Fibroblast of lung (primary cell): ENCODE measurements at places on chromosomes 1 and 21.

DNA sequence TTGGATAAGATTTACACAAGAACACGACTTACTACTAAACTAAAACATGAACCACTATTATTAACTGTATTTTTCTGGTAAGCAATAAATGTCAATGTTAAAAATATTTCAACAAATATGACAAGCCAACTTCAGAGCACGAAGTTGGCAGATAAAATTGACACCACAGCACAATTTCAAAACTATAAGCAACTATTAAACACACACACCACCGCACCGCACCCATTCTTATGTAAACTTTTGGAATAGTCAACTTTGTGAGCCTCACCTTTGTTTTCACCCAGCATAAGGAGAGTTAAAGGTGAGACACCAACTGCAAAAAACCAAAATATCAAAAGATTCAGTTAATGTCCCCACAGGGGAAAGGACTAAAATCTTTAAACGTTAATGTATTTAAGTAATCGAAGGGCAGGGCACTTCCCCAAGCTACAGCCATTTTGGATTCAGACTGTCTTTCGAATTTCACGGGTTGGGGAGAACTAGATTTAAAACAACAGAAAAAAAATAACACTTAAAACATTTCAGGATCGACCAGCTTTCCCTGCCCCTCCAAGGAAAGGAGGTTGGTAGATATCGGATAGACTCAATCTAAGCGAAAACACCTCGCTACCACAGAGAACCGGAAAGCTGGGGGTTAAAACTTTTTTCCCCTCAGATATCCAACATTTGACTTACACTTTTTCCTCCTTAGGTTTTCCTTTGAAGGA lies 872 bp downstream of the GPBP1L1 start:
- peak; percentile 23 for DNase-seq

DNA sequence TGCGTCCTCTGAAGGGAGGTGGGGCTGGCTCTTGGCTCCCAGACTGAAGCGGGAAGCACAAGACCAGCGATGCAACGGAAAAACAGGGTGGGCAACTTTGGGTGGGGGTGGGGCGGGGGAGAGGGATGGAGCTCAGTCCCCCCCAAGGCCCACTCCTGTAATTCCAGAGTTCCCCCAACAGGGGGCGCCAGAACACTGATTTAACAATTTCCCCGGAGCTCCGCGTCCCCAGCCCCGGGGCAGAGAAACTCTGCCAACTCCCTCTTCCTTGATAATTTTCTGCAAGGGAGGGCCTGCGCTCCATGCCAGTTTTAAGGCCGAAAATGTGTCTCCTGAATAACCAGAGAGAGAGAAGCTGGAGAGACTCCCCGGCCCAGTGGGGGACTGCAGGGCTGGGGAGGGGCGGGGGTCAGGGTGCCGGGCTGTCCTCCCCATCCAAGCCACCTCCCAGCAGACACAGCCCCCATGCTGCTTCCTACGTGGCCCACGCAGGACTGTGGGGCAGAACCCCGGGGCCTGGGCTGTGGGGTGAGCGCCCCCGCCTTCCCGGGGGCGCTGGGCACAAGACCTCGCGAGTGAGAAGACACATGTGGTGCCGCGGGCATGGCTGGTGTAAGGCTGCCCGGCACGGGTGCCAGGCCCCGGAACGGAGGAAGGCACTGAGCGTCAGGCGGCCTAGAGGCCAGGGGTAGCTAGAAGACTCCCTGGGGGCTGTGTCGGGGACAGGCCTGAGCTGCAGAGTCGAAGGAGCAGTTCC lies 51.4 kb downstream of the KIF21B start:
- peak; percentile 21 for DNase-seq

GRCh38 chr1:54139711-54140110 lies 13.1 kb downstream of the CDCP2 start:
- no peak for DNase-seq

DNA sequence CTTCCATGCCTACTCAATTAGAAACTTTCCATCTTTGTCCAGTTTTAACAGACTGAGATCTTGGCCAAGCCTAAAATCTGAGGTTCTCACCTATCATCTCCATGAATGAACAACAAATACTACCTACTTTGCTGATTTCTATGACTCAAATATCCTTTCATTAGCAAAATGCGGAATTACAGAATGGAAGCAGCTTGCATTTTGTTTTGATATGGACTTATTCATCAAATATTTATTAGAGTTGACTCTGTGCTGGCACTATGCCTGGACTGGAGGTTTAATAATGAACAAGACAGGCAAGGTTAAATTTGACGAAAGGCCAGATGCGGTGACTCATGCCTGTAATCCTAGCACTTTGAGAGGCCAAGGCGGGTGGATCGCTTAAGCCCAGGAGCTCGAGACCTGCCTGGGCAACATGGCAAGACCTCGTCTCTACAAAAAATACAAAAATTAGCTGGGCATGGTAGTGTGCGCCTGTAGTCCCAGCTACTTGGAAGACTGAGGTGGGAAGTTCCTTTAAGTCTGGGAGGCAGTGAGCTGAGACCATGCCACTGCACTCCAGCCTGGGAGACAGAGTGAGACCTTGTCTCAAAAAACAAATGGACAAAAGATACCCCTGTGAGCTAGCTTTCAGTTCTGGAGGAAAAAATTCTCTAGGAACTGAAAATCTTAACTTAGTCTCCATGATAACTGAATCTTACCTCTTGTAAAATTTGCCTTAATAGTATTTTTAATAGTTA lies 29.4 kb upstream of the SOD1 start:
- peak; percentile 90 for DNase-seq

DNA sequence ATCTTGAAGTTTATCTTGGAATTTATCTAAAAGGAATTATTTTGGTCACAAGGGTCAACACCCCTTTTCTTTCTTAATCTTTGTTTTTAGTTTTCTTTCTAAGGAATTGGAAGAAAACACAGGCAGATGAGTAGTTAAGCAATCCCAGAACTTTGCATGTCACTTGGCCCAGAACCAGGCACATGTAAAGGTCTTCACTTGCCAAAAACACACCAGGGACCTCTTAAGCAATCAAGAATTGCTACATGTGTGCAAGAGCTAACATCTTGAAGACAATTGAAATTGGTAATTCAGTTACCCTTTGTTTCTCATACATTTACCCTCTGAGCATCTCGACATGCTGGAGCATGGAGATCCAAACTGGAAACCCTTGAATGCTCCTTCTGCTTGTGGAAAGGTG lies 114.2 kb downstream of the ZC3H11B start:
- no peak for DNase-seq

DNA sequence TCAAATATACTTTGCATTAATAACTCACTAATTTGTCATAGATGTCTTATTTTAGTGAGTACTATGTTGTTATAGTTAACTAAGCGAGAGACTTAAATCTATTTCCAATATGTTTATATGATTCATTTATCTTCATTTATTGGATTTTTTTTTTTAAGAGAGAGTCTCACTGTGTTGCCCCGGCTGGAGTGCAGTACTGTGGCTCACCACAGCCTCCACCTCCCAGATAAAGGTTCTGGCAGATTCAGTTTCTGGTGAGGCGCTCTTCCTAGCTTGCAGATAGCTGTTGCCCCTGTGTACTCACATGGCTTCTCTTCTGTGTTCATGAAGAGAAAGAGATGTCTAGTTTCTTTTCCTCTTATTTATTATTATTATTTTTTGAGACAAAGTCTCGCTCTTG lies 43.9 kb downstream of the SNRPE start:
- no peak for DNase-seq

DNA sequence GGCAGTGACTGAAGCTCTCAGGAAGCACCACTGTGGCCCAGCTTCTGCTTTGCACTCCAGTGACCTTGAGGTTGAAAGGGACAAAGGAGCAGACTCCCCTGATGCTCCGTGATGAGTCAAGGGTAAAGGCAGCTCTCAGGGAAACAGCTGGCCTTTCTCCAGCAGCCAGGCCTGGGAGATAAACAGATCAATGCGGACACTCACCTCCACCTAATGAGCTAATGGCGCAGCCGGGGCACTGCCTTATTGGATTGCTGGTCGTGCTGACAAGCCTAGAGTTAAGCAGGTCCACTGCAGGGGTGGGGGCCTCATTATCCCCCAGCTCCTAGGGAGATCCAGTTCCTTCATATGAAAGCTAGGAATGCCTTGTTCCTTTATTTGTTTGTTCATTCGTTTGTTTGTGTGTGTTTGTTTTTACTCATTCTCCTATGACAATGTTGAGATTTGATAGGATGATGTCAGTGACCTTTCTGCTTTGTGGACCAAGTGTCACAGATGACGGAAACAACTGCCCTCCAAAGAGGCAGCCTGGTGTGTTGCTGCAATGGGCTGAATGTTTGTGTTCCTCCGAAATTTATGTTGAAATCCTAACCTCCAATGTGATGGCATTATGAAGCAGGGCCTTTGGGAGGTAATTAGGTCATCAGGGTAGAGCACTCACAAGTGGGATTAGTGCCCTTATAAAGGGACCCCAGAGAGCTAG lies 141.4 kb upstream of the BEND5 start:
- DNase-seq: no peak

GRCh38 chr1:119674835-119675289 lies 26.8 kb upstream of the ZNF697 start:
- DNase-seq: peak; percentile 80

GRCh38 chr1:201889090-201889968 lies 631 bp downstream of the SHISA4 start:
- DNase-seq: no peak

DNA sequence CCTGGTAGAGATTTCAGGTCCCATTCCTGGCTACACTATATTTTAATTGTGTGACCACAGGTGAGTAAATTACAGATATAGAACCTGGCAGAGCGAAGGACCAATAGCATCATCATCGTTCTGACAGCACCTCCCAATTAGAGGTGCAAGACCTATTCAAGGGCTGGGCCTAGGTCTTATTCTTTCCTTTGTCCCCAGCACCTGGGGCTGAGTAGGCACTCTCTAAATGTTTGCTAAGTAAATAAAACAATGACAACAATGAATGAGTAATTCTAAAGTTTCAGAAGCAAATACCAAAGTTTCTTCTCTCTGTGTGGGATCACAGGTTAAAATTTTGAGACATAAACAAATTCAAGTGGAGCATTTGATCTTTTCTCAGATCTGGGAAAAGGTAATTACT lies 32.7 kb downstream of the BEND5 start:
- DNase-seq: no peak

DNA sequence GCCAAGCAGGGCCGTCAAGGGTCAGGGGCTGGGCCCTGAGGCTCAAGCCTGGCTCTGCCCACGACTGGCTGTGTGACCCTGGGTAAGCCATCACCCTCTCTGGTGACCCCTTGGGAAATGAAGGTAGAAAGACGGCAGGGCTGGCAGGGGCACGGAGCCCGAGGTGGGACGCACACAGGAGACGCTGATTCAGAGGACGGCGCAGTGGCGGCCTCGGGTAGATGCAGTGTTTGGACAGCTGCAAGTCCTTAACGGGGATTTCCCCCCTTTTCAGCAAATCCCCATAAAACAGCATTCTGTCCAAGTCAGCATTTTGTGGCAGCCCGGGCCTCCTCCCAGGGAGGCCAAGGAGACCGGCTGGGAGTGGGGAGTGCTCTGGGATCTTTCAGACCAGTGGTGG lies 16.7 kb downstream of the COL8A2 start:
- no peak for DNase-seq

DNA sequence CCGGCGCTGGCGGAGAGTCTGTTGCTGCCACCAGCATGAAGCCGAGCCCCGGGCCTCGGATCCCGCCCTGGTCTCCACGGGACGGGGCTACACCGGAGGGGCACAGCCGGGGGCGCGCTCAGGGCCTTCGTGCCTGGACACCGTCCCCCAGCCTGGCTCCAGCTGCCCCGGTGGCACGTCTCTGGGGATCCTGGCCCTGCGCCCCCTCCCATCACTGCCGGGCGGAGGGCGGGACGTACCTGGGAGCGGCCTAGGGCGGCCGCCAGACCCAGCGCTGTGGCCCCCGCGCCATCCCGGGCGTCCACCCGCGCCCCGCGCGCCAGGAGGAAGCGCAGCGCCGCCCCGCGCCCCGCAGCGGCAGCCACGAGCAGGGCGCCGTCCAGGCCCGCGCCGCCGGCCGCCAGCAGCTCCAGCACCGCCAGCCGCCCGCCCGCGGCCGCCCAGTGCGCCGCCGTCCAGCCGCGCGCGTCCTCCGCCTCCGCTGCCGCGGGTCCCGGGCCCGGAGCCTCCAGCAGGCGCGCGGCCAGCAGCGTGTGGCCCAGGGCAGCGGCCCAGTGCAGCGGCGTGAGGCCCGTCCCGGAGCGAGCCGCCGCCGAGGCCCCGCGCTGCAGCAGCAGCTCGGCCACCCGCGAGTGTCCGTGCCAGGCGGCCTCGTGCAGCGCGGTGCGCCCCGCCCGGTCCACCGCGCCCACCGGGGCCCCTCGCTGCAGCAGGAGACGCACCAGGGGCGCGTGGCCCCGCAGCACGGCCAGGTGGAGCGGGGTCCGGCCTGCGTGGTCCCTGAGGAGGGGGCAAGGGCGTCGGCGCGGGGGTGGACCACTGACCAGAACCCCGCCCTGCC lies 1.0 kb downstream of the ANKRD65 start:
- DNase-seq: no peak

DNA sequence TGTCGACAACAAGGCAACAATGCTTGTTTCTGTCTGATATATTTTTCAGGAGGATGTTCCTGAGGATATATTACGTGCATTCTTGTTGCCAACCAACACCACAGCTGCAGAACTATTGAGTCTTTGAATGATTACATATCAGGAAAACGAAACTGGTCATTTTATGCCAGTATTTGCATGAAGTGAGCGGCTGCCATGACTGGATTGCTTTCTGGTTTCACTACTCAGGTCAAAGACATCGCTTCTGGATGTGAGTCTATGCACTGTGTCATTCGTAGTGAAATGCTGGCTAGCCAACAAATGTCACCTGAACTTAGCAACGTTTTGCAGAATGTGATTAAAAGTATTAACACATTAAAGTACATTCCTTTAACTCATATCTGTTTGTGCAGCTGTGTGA lies 35.8 kb upstream of the OLFM3 start:
- no peak for DNase-seq
